ENCODE measurements at places on chromosomes 1 and 21. TPM values are rescaled to one million over a fixed set of nuclear protein-coding genes. Genes with fewer than 3 reads are reported as not detected.

DNA sequence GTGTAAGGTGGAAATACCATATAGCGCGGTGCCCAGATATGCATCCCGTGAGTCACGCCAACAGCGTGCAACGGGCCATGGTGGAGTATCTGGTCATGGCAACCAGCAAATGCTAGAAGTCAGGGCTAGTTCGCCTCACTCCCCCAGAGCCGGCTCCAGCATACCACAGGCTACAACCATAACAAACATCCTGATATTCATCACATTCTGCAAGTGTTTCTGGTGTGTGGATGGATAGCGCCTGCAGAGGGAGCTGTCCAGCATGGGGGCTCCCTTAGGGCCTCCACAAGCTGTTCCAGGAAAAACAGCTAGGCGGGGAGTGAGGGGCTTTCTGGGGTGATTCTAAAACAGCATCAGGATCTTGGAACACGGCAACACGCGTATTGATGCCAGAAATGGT is 6.8 kb downstream of the C1orf198 start:
- DNase-seq = no peak

The VCAM1 gene
- 44.6 TPM for polyA plus RNA-seq

GRCh38 chr1:60510162-60510561 is 436.6 kb upstream of the C1orf87 start:
- DNase-seq = peak; percentile 5

DNA sequence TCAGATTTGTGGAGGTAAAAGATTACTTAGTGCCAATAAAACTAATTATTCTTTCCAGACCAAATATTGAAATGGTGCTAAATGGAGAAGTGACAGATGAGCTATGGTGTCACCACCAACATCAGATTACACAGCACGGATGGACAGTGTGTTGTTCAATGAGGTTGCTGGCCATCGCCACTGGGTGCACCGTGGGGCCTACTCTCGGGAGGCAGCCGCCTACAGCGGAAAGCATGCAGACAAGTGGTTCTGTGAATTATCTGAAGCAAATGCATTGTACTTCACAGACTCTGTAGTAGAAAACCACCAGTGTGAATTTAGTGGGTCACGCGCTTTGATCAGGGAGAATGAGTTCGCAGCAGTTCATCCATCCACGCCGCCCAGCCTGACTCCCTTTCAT is 42.3 kb downstream of the GNG4 start:
- no peak for DNase-seq

The SLC25A34 gene
- polyA plus RNA-seq = 3.9 TPM

The CLIC6 gene
- polyA plus RNA-seq = 2.3 TPM

DNA sequence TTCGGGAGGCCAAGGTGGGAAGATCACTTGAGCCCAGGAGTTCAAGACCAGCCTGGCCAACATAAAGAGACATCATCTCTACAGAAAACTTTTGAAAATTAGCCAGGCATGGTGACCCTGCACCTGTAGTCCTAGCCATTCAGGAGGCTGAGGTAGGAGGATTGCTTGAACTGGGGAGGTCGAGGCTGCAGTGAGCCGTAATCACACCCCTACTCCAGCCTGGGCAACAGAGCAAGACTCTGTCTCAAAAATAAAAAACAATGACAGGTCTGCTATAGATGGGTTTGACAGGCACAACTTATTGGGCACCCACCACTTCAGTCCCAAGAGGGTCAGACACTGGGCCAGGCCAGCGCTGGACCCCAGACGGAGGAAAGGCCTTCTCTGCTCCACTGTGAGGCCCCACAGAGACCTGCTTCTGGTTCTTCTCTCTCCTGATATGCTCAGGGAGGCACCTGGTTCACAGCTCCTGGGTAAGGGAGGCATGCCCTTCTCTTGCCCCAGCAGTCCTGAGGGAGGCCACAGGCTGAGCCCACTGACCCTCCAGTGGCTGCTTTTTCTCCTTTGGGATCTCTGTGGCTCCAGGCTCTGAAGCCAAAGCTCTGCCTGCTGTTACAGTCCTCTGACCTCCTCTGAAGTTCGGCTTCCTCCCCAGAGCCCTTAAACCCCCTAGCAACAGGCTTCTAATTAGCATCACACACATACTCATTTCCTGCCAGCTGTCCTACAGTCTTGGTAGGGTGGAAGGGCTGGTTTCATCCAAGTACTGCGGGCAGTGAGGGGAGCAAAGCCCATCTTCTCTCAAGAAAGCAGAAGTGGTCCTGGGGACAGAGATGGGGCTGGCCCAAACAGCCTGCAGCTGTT is 14.4 kb downstream of the S100A16 start:
- no peak for DNase-seq

DNA sequence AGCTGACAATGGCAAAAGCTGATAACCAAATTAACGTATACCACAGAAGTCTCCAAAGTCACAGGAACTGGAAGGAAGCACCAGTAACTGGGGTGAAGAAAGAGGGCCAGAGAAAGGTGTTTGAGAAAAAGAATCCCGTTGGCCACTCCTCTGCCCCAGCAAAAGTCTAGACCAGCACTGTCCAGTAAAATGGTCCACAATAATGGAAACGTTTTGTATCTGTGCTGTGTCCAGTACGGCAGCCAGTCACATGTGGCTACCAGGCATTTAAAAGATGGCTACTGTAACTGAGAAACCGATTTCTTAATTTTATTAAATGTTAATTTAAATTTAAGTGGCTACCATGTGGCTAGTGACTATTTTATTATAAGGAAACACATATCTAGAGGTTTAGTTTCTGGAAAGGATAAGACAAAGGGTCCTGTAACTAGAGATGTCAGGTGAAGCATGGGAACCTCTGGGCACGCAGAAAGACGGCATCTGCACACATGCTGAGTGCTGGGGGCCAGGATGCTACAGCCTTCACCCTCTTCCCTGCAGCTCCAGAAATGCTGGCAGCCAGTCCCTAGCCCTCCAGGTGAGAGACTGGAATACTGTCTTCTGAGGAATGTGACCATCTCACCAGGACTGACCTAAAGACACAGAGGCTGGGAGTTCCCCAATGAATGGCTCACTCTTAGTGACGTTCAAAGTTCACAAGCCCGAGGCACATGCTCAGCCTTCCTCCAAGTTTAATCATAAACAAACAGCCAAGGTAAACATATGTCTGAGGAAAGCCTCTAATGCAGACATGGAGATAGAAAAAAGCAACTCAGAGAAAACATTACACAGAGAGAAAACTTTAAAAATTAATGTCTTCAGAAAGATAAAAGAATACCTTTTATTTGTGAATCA is 50.7 kb downstream of the JAK1 start:
- no peak for DNase-seq

DNA sequence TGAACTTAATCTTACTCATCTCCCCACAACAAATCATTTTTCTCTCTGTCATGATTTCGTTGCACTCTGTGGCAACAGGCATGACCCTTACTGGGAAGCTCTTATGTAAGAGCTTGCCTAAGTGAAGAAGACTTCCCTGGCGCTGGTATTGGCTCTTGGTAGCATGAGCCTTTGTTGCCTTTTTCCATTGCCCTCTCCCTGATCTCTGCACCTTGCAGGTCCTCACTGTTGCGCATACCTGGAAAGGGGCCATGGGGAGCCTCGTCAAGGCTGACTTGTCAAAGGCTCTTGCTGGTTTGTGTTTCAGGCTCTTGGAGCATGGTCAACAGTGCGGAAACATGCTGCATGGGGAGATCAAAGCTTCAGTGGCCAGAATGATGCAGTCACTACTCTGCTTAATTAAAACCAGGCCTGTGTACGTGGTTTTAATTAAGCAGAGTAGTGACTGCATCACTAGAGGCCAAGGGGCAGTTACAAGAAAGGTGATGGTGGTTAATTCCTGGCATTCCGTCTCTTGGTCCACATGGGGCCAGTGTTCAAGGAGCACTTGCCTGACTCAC is 141.3 kb downstream of the SPATA46 start:
- peak; percentile 84 for DNase-seq

GRCh38 chr1:203306965-203307541 is 1.7 kb downstream of the BTG2 start:
- no peak for DNase-seq

DNA sequence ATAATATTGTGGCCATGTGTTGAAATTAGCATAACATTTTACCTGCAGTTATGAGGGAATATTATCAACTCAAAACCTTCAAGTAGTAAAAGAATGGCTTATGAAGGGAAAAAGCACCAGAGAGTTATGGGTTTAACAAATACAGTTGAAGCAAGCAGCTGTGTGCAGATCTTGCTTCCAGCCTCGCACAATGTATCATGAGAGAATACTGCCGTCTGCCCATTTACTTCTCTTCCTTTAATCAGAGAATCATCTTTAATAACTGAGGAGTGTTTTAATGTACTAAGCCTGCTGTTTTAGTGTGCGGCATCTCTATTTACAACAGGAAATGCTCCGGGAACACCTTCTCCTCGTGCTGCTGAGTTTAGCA is 120.9 kb downstream of the ATG4C start:
- no peak for DNase-seq

DNA sequence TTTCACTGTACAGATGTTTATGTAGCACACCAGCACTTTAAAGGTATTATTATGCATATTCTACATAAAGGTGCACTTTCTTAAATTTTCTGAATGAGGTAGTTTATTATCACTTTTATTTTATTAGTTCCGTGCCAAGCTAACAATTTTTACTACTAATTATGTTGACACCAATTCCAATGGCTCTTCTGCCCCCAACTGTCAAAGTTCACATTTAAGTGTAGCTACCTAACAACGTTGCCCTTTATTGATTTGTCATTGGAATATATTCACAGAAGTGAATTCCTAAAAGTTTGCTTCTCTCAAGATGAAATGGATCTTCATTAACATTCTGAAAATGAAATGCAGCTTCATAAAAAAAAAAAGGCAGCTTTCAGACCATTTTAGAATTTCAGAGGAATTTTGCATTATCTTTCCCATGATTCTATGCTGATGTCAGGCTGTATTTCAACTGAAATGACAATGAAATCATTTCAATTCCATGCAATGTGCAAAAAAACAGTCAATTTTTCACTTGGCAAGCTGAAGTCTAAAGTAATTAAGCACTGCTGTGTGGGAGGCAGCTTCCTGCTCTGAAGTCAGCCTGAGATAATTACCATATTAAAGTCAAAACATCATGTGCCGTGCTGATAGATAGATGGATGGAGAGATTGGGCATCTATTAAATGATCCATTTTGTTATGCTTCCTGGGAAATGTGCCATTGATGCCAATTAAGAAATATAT is 229.2 kb downstream of the TTLL7 start:
- no peak for DNase-seq

The DEPDC1 gene
- polyA plus RNA-seq = 22.3 TPM

DNA sequence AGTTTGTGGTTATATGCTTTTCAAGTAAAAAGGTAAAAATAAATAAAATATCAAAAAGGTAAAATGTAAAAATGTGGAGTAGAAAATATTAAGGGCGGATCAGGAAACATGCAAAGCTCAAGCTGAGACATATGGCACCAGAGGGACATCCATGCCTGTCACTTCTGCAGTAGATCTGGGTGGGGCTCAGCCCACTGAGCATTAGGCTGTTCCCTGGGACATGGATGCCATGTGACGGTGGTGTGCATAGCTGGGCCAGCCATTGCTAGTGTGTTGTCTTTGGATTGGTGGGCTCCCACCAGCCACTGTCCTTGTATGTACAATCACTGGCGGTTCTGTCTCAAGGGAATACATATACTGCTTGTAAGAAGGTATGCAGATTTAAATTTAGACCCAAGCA is 3.0 kb downstream of the TTC13 start:
- no peak for DNase-seq

GRCh38 chr21:35692311-35692710 is 368.0 kb downstream of the SETD4 start:
- no peak for DNase-seq

DNA sequence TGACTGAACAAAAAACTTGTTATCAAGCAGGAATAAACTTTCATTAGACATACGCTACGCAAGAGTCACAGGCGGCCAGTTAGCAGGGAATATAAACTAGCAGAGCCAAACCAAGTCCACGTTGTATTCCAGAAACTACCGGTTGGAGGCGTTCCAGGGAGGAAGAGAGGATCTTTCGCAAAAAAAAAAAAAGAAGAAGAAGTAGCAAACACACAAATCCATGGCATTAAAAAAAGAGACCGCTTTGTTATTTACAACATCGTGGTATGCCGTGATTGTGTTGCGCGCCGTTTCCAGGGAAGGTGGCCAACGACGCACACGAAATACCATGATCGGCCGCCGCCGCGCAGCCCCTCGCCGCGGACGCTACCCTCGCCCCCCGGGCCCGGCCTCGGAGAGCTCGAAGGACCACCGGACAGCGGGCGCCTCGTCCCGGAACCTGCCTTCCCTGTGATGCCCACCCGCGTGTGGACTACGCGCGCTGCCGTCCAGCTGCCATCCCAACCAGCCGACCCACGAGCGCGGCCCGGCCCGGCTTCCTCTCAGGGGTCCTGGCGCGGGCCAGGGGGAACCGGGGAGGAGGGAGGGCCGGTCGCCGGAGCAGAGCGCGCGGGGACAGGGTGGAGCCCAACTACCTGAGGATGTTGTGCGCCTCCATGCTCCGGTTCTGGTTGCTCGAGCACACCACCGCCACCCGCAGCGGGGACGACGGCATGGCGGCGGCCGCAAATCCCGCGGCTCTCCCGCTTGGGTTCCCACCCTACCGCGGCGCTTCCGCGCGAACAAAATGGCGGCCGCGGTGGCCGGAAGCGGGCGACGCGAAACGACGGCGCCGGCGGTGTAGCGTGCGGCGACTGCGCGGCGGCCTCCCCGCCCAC is 581 bp downstream of the SSU72 start:
- DNase-seq = peak; percentile 77

The HLX gene
- 5.3 TPM for polyA plus RNA-seq

The CLEC20A gene
- 0.30 TPM for polyA plus RNA-seq

The SLC30A2 gene
- polyA plus RNA-seq = 5.4 TPM

- DNase-seq = no peak
These were observed 252.0 kb downstream of the RHOU start for GRCh38 chr1:228987286-228987685.

DNA sequence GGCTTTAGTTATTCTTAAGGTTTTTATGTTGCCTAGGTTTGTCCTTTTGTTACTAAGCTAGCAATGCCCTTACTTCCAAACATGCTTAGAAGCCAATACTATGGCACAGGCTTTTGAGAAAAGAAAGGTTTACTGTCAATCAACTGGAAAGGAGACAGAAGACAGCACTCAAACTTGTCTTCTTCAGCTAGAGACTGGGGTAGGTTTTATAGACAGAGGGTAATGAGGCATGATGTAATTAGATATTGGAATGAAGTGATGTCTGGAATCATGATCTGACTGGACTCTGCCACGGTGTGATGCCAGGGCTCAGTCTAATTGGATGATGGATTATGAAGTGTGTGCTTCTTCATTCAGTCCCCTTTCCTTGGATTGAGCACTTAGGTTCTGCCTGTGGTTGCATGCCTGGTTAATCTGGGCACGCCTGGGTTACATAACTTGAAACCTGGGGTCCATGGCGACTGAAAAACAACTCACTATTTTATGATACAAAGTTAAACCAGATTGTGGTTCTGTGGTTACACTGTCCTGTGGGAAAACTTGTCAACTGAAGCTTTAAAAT is 625.8 kb downstream of the BRINP3 start:
- no peak for DNase-seq

The NTMT2 gene
- not detected for polyA plus RNA-seq

GRCh38 chr1:184494929-184495328 is 108.1 kb downstream of the C1orf21 start:
- DNase-seq = no peak

- no peak for DNase-seq
These were observed 106.5 kb upstream of the ACTL8 start for GRCh38 chr1:17648457-17649145.

The FGR gene
- 1.2 TPM for polyA plus RNA-seq

Data from left kidney (tissue), 8 donors.